Stimulated activated CD8-positive, alpha-beta memory T cell treated with anti-CD3 and anti-CD28 coated beads, Interleukin-4, amount 100 ng/mL, for 1 hour (primary cell): ENCODE measurements at places on chromosomes 11 and 22.

DNA sequence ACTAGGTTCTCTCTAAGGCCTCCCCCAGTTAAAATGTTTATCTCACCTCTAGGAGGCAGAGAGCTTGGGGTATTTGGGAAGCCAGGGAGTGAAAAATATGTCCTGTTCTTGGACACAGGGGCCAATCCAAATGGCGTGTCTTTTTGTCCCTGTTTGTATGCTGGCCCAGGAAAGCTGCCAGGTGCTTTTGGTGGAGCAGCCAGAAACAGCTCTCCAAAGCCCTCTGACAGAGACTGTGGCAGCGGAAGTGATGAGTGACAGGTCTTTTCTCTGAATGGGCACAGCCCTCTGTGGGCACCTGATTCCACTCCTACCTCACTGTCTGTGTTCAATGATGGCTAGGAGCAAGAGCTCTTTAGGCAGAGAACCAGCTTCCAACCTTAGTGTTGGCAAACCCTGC lies 106.4 kb upstream of the KIRREL3 start:
- DNase-seq = no peak

- no peak for DNase-seq
Measured at GRCh38 chr11:105344938-105345337, 205.4 kb upstream of the CARD18 start.

GRCh38 chr11:94148189-94148588 lies 19.5 kb downstream of the PANX1 start:
- DNase-seq = no peak

- DNase-seq = no peak
Measured at GRCh38 chr22:43289531-43289963, 53.6 kb downstream of the SCUBE1 start.

- no peak for DNase-seq
Measured at GRCh38 chr11:75351791-75352587, 528 bp upstream of the ARRB1 start.

GRCh38 chr11:32343325-32344008 lies 91.9 kb downstream of the WT1 start:
- no peak for DNase-seq

DNA sequence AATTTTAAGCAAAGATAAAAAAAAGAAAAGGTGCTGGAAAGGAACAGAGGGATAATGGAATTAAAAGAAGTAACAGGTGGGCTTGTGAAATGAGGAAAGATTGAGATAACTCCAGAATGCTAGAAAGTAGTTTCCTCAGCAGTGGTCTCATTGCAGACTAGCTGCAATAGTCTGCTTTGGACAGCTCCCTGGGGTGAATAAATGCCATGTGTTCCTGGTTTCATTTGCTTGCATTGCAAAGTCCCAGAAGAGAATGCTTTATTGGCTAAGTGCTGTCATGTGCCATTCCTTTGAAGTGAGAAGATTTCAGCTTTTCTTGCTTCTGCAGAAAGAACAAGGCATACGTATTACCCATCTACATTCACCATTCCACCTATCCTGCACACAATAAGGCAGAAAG lies 478.8 kb upstream of the RAG2 start:
- no peak for DNase-seq

- DNase-seq = no peak
Measured at GRCh38 chr22:23218053-23218866, 38.0 kb downstream of the BCR start.

GRCh38 chr11:125372088-125372487 lies 124.0 kb downstream of the FEZ1 start:
- no peak for DNase-seq

GRCh38 chr11:69122630-69123431 lies 32.9 kb upstream of the SMIM38 start:
- peak; percentile 1 for DNase-seq
